Skeletal muscle cell (primary cell): ENCODE measurements at places on chromosomes 1 and 21.

- no peak for DNase-seq
Observed at GRCh38 chr1:201361652-201362504, 15.6 kb downstream of the TNNT2 start.

DNA sequence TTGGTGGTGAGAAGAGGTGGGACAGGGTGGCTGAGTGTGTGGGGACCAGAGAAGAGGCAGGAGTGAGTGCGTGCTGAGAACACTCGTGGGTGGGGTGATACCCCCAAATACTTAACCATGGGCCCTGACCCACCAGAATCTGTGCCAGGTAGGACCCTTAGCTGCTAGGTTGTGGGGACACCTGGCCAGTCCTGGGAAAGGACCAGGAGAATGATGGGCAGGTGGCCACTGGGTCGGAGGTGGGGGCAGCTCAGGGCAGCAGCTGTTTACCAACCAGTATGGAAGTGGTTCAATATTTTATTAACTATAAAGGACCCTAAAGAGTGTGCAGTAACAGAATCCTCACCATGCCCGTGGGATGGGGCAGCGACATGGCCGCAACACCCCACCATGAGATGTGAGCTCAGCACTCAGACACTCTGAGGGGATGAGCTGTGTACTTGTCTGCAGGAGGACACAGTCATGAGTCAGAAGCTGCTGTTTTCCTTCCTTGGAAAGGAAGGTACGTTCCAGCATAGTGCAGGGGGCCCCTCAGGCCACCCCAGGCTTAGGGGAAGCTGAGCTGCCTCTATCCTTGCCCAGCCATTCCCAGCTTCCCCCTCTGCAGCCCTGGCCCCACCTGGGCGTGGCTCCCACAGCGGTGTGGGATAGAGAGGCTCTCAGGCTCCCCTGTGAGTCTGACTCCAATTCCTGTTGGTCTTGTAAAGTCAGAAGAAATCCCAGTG is 25.4 kb downstream of the TEX35 start:
- DNase-seq: peak; percentile 93

DNA sequence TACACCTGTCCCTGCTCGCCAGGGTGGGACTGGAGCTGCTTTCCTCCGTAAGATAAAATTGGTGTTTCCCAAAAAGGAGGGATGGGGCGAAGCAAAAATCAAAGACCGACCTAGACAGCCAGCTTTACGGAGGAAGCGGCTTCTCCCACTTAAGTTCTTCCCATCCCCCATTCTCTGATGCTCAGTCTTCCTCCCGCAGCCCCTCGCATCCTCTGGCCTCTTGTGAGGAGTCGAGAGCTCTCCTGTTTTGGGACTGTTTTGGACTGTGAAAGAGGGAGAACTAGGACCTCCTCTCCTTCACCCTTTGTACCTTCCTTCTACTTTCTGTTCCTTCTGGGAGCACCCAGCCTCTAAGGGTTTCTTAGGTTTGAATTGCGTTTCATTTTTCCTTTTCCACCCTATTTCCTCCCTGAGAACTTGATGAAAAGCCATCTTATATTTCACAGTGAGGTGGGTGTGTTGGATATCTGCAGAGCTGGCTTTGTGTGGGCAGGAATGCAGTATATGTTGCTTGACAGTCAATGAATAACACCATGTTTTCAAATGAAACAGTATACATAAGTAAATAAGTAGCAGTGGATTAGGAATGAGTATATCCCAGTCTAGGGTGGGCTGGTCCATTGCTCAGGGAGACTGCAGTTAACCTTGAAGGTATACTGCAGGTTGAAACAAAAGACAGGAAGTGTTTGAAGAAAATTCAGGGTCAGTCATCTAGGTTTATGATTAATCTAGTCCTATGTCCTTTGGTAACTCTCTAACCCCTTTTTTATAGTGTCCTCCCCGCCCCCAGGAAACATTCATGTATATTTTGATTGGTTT is 848 bp downstream of the CTTNBP2NL start:
- no peak for DNase-seq

- DNase-seq: no peak
Observed at GRCh38 chr1:109490029-109490933, 3.6 kb upstream of the CYB561D1 start.

- no peak for DNase-seq
Observed at GRCh38 chr1:159282118-159282517, 20.0 kb upstream of the FCER1A start.

DNA sequence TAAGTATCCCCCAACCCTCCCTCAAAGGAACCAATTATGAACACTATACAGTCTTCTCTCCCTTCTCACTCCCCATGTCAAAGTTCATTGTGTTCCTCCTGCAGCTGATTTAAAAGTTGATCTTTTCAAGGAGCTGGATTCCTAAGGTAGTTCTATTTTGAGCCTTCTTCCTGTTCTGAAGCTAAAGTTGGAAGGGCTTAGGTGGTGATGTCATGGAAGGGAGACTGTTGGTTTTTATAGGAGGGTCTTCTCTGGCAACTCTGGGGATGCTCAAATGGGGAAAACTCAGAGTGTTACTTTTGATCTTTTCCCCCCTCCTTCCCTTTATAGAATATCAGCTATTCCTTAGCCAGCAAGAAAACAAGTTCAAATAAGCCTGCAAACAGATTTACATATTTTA is 83.0 kb upstream of the AK4 start:
- no peak for DNase-seq
